ENCODE measurements at places on chromosomes 6 and 20. TPM values are rescaled to one million over a fixed set of nuclear protein-coding genes. Genes with fewer than 3 reads are reported as not detected.

GRCh38 chr20:47876311-47877088 is 91.2 kb upstream of the SULF2 start:
- DNase-seq: peak; percentile 85

The RIMS4 gene
- 24.5 TPM for total RNA-seq

DNA sequence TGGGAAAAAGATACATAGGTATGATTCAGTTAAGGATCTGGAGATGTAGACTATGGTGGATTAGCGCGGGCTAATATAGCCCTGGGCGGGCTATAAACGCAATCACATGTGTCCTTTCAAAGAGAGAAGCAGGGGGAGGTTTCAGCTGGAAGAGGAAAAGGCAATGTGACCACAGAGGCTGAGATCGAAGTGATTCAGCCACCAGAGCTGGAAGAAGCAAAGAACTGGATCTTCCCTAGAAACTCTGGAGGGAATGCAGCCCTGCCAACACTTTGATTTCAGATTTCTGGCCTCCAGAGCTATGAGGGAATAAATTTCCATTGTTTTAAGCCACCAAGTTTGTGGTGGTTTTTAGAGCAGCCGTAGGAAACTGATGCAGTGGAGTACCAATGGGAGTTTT is 81.5 kb upstream of the NHSL1 start:
- DNase-seq: no peak

GRCh38 chr6:149761438-149761837 is 11.9 kb downstream of the PCMT1 start:
- DNase-seq: no peak

All from spinal cord (tissue), 10 donors.